ENCODE measurements at places on chromosomes 7 and 10.

GRCh38 chr7:38822549-38822948 is 86.4 kb downstream of the VPS41 start:
- no peak for DNase-seq

GRCh38 chr7:114450431-114450830 is 35.8 kb downstream of the FOXP2 start:
- no peak for DNase-seq

GRCh38 chr10:102970562-102971340 is 52.7 kb downstream of the CNNM2 start:
- DNase-seq = no peak

- DNase-seq = peak; percentile 57
Measured at GRCh38 chr7:108972004-108972403, 402.3 kb downstream of the DNAJB9 start.

DNA sequence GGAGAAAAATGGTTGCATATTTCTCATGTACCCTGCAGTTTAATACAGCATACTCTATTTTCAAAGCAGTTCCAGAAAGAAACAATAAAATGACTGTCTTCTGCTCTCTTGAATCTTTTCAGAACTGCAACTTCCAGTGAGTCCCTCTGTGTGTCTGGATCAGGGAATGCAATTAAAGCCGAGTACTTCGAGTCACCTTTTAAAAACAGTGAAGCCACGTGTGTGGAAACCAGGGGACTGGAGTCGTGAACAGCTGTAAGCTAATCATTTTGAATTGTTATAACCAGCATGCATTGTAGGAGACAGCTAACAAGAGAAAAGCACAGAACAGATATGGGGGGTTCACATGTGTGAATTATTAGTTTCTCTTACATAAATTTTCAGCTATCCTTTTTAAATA is 109.1 kb downstream of the CPED1 start:
- DNase-seq = no peak

- no peak for DNase-seq
Measured at GRCh38 chr10:117492504-117492903, 50.0 kb upstream of the EMX2 start.

Data from right hindlimb (tissue), 1 donor.